ENCODE measurements at places on chromosomes 1 and 21. TPM values are rescaled to one million over a fixed set of nuclear protein-coding genes. Genes with fewer than 3 reads are reported as not detected.

Gene C1QA
- total RNA-seq: not detected

DNA sequence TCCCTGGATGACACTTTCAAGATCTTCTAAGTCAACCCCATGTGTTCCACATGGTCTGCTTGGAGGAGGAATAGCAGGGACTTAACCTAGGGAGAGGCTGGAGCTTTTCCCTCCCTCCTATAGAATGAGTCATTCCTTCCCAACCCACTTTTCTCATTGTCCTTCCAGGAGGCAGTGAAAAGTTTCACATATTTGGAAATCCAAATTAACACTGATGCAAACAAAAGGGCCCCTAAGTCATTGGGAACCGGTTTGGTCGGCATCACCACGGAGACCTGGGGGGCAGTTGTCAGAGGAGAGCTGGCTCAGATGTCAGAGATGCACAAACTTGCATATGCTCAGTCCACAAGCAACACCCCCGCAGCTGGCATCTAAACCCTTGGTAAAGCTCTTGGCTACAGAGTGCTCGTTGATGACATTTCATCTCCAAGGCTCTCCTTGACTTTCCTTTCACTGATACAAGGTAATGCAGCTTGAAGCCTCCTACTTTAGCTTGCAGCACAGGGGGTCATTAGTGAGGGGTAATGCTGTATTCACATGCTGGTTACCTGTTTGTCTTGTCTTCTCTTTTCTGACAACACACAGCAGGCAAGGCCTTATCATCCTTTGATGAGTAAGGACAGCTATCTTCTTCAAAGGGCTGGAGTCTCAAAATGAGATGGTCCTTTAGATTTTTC is 12.3 kb upstream of the LRRC8D start:
- no peak for DNase-seq

Gene GNG4
- total RNA-seq: 0.22 TPM

DNA sequence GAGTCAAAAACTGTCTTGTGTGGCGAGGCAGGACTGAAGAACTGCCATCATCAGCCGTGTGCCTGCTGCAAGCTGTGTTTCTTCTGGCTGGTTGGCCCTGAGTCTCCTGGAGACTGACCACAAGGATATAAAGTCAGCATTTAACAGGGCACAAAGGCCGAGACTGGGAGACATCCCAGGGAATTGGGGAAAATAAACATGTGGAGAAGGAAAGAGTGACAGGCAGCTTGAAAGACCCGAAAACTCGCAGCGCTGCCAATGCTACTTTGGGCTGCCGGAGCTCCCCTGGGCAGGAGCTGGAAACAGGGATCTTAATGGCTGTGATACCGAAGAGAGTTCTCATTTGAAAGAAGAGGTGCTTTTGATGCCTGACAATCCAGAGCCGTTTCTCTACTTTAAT is 125.3 kb upstream of the HMGB4 start:
- no peak for DNase-seq

DNA sequence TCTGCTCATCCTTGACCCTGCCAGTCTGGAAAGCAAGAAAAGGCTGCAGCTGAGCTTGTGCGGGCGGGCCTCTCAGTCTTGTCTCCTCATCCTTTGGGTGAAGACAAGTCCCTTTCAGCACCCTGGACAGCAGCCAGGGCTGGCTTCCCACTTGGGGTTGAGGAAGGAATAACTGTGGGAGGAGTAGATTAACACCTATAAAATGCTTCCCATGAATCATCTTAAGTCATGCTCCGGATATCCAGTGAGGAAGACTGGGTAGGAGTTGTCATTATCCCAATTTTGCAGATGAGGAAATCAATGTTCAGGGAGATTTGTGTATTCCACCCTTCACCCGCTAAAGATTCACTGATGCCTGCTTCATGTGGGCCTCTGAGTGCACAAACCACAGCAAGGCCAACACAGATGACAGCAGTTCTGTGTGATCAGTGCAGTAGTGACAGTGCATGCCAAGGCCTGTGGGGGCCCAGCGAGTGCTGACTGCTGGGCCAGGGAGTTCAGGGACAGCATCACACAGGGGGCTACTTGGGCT is 20.1 kb upstream of the COL16A1 start:
- peak; percentile 76 for DNase-seq

DNA sequence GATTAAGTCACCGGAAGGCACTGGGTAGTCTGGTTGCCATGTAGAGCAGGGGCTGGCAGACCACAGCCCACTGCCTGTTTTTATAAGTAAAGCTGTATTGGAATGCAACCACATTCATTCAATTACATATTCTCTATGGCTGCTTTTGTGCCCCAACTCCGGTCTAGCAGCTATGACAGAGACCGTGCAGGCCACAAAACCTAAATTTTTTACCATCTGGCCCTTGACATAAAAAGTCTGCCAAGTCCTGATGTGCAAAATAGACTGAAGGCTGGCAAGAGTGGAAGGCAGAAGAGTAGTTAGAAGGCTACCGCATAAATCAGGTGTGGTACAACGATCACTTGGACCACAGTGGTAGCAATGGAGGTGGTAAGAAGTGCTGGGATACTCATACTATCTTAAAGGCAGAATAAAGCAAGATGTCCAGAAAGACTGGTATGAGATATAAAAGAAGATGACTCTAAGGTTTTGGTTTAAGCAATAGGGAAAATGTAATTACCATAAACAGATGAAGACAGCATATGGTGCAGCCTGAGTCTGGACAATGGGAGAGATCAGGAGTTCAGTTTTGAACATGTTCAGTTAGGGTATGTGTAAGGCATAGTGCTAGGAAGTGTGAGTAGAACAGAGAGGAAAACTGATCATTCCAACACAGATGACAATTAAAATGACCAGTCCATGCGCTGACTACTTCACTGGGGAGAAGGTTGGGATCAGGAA is 37.2 kb downstream of the EGLN1 start:
- no peak for DNase-seq

DNA sequence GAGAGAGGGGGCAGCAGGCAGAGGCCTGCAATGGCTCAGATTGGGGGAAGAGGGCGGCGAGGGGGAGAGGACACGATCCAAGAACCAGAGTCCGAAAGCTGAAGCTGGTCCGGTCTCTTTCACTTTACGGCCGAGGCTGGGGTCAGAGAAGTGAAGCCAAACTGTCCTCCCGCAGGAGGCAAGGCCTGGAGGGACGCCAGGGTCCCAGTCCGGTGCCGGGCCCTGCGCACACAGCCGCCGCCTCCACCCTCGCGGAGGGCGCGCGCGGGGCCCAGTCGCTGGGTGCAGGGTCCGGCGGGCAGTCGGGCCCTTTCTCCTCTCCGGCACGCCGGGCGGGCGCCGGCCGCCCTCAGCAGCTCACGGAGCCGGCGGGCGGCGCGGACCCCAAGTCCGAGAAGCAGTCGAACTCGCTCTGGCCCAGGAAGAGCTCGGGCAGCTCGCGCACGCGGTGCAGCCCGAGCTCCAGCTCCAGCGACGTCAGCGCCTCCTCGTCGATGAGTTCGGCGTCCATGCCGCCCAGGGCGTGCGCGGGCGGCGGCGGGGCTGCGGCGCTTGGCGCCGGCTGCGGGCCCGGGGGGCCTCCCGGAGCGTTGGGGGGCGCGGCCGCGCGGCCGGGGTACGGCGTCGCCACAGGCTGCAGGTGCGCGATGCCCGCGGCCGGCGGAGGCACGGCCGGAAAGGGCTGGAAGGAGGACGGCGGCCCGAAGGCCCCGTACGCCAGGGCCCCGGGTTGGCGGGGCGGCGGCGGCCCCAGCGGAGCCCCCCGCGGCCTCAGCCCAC is 749 bp downstream of the CITED4 start:
- peak; percentile 60 for DNase-seq

GRCh38 chr21:34737115-34737514 is 68.3 kb downstream of the CLIC6 start:
- DNase-seq: peak; percentile 7

GRCh38 chr1:226061068-226061840 is 1.3 kb upstream of the H3-3A start:
- DNase-seq: peak; percentile 67

DNA sequence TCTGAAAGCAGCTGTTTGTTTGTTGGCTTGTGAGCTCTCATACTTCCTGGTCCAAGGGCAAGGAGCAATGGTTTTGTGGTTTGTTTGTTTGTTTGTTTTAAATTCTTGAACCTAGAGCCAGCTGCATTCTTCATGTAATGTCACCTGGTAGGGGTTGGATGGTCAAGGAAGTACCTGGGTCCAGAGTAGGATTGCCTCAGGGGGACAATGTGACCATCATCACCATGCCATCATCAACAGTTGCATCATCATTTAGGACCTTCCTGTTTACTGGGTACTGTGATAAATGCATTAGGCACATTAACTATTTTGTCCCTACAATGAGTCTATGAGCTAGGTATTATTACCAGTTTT is 14.7 kb upstream of the MYOG start:
- DNase-seq: no peak

GRCh38 chr1:209041927-209042326 is 541.6 kb upstream of the CAMK1G start:
- DNase-seq: no peak

Measured in lung microvascular endothelial cell (primary cell).